Left colon (tissue), 2 donors: ENCODE measurements at places on chromosomes 1 and 21. TPM values are rescaled to one million over a fixed set of nuclear protein-coding genes. Genes with fewer than 3 reads are reported as not detected.

DNA sequence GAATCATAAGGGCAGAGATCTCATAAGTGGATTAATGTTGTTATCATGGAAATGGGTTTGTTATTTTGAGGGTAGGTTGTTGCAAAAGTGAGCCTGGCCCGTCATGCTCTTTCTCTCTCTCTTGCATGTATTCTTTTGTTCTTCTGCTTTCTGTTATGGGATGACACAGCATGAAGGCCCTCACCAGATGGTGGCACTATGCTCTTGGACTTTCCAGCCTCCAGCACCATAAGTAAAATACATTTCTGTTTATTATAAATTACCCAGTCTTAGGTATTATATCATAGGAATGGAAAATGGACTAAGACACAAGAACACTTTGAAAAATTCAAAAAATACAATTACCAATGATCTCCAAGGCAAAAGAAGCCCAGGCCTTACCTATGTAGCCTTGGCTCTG, 676.1 kb downstream of the PTPRU start:
- DNase-seq = no peak

DNA sequence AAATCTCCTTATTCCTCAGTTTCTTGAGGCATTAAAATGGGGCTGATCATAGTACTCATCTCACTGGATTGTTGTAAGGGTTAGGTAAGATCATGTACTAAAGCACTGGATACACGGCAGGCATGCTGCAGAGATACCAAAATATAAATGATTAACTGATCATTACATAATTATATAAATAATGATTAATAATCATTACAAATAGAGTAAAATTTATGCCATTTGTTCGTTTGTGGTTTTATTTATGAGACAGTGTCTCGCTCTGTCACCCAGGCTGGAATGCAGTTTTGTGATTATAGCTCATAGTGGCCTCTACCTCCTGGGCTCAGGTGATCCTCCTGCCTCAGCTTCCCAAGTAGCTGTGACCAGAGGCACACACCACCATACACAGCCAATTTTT, 140.7 kb downstream of the HHAT start:
- no peak for DNase-seq

DNA sequence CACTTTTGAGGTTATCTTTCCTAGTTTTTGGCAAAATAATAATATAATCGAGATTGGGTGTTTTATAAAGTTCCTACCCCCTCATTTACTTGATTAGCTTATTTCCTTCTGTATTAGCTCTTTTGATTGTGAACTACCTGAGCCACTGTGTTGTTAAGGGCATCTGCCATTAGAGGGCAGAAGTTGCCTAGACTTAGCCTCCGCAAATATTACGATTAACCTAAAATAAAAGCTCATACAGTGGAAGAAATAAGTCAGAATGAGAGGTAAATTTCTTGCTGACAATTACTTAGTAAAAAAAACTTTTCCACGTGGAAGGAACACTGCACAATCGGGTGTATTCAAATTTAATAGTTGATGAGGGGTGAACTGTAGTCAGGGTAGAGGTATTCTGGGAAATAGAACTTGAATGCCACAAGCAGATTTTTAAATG, 2.3 kb downstream of the H3-3A start:
- DNase-seq = no peak

DNA sequence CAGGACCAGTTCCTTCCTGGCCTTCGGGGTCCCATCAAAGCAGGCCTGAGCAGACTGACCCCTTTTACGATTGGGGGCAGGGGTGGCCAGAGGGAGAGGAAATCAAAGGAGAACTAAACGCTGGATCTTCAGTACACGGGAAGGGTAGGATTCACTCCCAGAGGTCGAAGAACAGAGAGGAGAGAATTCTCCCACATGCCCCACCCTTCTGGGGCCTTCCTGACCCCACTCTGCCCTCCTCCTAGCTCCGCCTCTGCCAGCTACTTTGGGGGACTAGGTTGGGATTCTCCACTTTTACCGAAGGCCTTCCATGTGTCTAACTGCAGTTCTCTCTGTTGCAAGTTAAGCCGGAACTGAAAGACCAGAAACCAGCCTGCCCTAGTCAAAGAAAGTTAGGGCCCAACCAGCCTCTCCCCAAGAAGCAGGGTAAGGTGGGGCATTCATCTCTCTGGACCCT, 654 bp upstream of the ARHGEF2 start:
- DNase-seq = no peak

- DNase-seq = no peak
Observed at GRCh38 chr1:43890815-43891214, 42.8 kb upstream of the ARTN start.

GRCh38 chr21:37711286-37711829, 204.9 kb downstream of the KCNJ6 start:
- no peak for DNase-seq

Gene OVAAL
- total RNA-seq = not detected

Gene ADIPOR1
- total RNA-seq = 90.4 TPM
